Fibroblast of lung (primary cell): ENCODE measurements at places on chromosomes 5 and 9.

- no peak for DNase-seq
Observed at GRCh38 chr5:78482948-78483347, 122.5 kb downstream of the SCAMP1 start.

DNA sequence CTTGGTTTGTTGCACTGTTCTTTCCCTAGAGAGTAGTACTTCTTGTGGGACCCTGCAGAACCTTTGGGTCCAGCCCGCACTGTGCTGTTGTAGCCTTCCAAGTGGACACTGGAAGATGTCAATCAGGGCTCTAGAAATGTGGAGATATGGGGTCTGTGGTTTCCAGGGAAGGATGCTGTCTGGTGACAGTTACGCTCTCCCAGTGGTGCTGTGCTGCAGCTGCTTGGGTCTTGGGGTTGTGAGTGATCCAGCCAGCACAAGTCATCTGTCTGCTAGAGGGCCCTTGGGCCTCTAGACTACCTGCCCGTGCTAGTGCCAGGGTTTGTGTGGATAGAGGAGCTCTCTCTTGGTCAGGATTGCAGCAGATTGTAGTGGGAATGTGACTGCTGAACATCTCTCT is 484.5 kb downstream of the DMAC1 start:
- no peak for DNase-seq

GRCh38 chr5:179762781-179763176 is 30.2 kb downstream of the MAML1 start:
- DNase-seq = peak; percentile 66

DNA sequence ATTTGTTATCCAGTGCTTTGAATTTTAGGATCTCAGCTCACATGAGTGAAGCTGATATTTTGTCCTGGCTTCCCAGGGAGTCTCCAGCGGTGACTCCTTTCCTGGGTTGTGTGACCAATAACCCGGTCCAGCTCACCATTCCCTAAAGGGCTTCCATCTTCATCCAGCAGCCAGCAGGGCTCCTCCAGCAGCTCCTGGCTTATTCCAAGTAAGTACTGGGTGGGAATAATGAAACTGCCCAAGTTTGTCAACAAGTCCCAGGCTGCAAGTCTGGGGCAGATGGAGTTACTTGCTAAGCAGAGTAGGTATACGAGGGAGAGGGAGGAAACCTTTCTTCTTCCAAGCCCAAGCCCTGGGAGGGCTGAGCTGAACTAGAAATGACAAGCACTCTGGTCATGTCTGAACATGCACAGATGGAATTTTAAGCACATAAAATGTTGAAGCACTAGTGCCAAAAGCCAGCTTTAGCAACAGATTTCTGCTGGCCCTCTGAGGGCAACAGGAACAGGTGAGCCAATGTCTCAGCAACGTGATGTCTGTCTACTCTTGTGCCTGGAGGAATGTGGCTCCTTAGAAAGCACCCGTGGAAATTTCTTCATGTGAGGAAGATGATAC is 153.7 kb upstream of the DAPK1 start:
- peak; percentile 5 for DNase-seq
